ENCODE measurements at places on chromosomes 1 and 21.

GRCh38 chr1:185159966-185160365, 3.0 kb downstream of the SWT1 start:
- no peak for DNase-seq

GRCh38 chr1:179831852-179832699, 45.5 kb downstream of the TOR1AIP2 start:
- no peak for DNase-seq

GRCh38 chr1:98221923-98222322, 301.1 kb upstream of the DPYD start:
- no peak for DNase-seq

- DNase-seq = no peak
Observed at GRCh38 chr1:53114581-53115400, 27.6 kb downstream of the SLC1A7 start.

GRCh38 chr1:119136401-119136800, 4.1 kb downstream of the WARS2 start:
- no peak for DNase-seq

- no peak for DNase-seq
Observed at GRCh38 chr1:202577381-202577780, 132.9 kb downstream of the SYT2 start.

DNA sequence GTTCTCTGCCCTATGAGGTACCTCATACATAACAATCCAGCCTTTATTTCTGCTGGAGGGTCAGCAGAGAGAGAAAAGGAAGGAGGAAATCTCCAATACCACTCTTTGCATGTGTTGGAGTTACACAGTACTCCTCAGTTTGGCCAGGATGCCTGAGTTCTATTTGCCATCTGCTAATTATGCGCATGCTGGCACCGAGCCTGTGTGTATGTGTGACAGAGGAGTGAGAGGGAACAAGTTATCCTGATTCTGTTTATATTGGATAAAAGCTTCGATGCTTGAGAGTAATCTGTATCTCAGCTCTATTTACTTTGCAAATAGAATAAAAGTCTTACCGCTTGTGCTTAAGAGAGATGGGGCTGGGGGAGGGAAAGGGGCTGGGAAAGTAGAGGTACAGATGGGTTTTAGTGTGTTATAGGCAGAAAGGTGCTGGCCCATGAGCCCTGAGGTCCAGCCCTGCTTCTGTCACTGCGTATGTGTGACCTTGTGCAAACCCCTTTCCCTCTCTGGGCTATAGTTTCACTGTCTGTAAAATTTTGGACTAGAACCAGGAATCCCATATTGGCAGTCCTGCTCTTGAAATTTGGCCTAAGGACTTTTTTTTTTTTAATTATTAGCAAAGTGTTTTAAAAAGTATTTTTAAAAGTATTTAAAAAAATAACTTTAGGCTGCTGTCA, 54.5 kb upstream of the PLXNA2 start:
- DNase-seq = no peak

DNA sequence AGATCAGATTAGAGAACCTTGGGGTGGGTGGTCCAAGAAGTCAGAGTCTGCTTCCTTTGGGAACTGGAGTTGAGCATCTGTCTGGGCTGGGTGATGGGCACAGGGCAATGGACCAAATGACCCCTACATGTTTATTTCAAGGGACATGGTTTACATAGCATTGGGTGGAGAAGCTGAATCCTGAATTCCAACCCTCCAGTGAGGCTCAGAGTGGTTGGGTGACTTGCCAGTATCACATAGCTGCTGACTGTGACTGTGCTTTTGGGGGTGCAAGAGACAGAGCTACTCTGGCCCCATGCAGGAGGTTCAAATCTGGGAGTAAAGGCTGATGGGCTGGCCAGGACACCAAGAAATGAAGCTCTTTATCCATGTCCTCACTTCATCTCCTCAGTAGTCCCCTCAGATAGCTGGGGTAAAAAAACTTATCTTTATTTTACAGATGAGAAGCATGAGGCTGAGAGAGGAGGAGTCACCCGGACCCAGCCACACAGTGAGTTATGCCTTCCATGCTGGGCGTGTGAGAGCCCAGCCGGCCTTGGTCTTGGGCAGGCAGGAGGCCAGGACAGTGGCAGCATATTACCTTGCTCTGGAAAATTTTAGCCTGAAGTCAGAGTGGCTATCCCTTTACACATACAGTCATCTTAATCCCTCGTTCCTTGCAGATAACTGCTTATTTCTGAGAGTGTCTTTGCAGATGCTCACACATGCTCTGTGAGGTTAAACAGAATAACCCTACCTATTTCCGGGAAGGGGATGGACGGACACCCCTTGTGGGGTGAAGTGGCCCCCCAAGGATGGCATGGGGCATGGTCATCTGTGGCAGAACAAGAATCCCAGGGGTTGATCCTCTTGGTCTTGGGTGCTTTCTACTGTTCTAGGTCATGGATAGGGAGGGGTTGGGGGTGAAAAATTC, 2.8 kb upstream of the SERINC2 start:
- DNase-seq = no peak

DNA sequence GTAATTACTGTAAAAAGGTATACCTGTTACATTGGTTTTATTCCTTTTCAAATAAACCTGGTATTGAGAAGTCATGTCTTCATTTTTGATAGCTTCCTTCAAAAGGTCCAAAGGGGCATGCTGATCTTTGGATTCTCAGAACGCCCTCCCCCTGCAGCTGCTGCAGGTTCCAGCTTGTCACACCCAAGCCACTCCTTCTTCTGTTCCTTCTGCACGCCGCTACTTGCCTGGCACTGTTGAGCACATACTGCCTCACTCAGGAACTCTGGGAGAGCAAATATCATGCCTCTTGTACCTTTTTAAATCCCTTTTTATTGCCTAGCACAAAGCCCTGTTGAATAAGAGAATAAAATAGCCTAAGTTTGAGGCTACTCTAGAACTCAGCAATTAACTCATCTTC, 136.9 kb downstream of the BARHL2 start:
- no peak for DNase-seq

DNA sequence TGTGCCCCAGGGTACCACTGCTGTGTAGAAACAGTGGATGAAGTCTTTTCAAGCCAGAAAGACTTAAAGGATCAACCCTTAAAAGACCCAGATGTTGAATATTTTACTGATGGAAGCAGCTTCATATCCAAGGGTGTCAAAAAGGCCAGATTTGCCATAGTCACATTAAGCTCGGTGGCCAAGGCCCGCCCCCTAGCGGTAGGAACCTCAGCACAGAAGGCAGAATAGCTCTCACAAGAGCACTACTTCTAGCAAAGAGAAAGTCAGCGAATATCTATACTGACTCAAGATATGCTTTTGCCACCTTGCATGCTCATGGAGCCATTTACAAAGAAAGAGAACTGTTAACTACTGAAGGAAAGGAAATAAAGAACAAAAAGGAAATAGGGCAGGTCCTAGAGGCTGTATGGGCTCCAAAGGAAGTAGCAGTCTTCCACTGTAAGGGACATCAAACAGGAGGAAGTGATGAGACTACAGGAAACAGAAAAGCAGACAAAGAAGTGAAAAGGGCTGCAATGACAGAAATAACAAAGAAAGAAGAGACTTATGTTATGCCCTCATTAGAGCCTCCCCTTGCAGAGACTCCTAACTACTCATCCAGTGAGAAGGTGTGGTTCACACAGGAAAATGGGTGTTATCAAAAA, 90.5 kb downstream of the LIPI start:
- no peak for DNase-seq

- DNase-seq = no peak
Observed at GRCh38 chr1:66731170-66731865, 20.9 kb upstream of the DYNLT5 start.

DNA sequence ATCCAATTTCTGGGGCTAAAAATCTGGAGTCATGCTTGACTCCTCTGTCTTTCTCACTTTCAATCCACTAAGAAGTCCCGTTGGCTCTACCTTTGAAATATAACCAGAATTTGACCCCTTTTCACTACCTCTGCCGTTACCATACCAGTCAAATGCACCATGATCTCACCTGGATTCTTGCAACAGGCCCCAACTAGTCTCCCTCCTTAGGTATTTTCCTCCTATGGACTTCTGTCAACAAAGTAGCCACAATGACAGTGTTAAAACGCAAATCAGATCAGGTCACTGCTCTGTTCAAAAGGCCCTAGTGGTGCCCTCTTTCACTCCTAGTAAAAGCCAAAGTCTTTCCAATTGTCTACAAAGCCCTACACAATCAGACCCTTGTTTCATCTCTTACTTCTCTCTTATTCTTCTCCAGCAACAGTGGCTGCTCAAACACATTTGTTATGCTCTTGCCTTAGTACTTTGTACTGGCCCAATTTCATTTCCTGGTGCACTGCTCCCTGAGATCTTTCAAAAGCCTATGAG, 35.7 kb upstream of the AGL start:
- DNase-seq = no peak

GRCh38 chr1:182644886-182645285, 39.5 kb downstream of the RGS8 start:
- no peak for DNase-seq
